ENCODE measurements at places on chromosomes 3 and 15. TPM values are rescaled to one million over a fixed set of nuclear protein-coding genes. Genes with fewer than 3 reads are reported as not detected.

DNA sequence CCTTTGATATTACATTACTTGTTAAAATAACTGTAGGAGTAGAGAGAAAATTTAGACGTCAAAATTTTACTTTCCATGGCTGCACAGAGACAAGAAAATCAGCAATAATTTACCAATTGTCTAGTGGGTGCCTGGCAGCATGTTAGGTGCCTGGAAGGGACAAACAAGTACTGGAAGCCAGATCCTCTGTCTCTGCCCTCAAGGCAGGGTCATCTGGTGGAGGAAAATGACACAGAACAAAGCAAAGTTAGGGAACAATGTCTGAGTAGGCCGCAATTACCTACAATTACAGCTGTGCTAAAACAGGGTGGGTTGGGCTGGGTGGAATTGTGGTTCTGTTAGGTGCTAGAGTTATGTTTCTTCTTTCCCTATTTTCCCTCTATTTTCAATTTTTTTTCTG is 7.4 kb downstream of the CCDC174 start:
- no peak overlapping the region for H3K27ac ChIP-seq
- no peaks in the 10 kb centered on the region for H3K27me3 ChIP-seq
- peaks cover 3% of the 10 kb centered on the region for H3K36me3 ChIP-seq
- no peak for DNase-seq

ZKSCAN7 gene
- total RNA-seq = 9.9 TPM

GRCh38 chr15:96732704-96733103 is 402.2 kb downstream of the NR2F2 start:
- no peak overlapping the region for H3K4me3 ChIP-seq
- no peaks in the 10 kb centered on the region for H3K27me3 ChIP-seq
- no peak overlapping the region for H3K27ac ChIP-seq

DNA sequence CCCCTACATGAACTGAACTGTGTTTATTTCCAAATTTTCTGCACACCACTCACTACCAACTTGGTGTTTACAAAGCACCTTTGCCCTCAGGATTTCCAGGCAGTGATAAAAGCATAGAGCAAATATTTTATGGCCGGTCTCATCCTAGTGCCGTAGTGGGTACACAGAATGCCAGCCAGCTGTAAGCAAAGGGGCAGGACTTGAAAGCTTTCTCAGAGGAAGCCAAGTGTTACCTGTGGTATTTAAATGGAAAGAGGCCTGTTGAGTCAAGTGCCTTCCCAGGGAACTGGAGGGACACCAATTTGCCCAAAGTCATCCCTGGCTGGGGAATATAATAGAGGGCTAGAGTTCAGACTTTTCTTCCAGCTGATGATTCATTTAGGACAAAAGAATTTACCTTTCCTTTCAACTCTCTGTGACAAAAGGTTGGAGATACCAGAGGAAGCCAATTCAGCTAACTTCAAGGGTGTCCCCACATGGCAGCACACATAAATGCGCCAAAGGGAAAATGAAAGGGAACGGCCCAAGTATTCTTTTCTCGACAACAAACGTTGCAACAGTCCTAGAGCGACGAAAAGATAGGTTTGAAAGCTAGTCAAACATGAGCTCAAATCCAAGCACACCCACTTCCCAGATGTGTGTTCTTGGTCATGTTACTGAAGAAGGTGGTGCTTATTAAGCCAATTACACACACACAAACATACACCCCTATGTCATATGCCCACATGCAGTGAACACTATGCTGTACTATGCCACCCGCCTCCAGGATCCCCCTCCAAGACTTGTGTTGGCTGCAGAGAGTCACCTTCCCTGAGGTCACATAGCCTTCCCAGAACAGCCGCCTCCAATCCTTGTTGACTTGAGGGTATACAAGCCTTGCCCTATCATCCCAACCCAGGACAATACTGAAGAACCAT is 27.7 kb downstream of the MAGI1 start:
- no peak for DNase-seq
- no peaks in the 10 kb centered on the region for H3K36me3 ChIP-seq
- H3K27ac ChIP-seq = peak overlapping the region; percentile 13

PIGB gene
- 12.1 TPM for total RNA-seq

DNA sequence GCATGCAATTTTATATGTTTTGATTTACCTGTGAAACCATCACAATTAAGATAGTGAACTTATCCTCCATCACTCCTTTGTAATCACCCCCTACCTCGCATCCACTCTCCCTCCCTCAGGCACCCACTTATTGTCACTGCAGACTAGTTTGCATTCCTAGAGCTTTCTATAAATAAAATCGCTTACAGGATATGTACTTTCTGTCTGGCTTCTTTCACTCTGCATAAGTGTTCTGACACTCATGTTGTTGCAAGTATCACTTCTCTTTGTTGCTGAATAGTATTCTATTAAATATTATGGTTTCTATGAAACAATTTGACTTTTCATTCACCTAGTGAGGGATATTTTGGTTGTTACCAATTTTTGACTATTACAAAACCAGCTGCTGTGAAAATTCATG is 139.3 kb downstream of the RSRC1 start:
- peaks cover 6% of the 10 kb centered on the region for H3K36me3 ChIP-seq
- H3K27me3 ChIP-seq = no peaks in the 10 kb centered on the region
- no peaks in the 10 kb centered on the region for H3K4me1 ChIP-seq
- no peak overlapping the region for H3K27ac ChIP-seq
- no peak for DNase-seq

DNA sequence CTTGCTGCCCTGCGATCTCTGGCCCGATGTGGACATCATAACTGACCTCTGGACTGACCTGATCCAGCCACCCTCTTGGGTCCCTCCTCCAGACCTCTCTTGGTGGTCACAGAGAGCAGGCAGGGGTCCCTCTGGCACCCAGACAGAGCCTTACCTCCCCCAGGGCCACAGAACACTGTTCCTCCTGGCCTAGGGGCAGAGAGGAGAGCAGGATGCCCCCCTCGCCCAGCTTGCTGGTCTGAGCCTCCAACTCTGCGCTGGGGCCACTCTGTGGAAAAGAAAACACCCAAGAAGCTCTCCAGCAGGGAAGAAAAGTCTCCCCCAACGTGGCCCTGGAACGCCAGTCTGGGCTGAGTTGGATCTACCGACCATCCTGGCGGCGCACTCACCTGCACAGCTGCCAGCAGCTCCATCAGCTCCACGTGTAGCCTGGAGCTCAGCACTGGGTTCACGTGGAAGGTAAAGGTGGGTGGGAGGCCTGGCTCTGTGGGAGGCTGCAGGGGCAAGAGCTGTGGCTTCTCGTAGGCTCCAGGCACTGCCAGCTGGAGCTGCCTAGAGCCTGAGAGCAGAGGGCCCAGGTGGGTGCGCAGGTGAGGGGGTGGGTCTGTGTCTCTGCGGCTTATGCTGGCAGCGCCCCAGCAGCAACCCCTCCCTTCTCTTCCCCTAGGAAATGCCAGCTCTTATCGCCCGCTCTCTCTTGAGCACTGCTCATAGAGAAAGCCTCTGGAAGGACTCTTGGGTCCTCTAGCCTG is 6.0 kb downstream of the PLA2G4F start:
- no peak overlapping the region for H3K27ac ChIP-seq
- H3K27me3 ChIP-seq = no peaks in the 10 kb centered on the region
- no peak overlapping the region for H3K4me3 ChIP-seq
- H3K36me3 ChIP-seq = no peaks in the 10 kb centered on the region
- DNase-seq = no peak
- no peaks in the 10 kb centered on the region for H3K4me1 ChIP-seq

Data from hepatocyte (in vitro differentiated cells).